ENCODE measurements at places on chromosomes 16 and 17.

GRCh38 chr17:29190592-29191207, 10.5 kb upstream of the MYO18A start:
- no peak for DNase-seq

DNA sequence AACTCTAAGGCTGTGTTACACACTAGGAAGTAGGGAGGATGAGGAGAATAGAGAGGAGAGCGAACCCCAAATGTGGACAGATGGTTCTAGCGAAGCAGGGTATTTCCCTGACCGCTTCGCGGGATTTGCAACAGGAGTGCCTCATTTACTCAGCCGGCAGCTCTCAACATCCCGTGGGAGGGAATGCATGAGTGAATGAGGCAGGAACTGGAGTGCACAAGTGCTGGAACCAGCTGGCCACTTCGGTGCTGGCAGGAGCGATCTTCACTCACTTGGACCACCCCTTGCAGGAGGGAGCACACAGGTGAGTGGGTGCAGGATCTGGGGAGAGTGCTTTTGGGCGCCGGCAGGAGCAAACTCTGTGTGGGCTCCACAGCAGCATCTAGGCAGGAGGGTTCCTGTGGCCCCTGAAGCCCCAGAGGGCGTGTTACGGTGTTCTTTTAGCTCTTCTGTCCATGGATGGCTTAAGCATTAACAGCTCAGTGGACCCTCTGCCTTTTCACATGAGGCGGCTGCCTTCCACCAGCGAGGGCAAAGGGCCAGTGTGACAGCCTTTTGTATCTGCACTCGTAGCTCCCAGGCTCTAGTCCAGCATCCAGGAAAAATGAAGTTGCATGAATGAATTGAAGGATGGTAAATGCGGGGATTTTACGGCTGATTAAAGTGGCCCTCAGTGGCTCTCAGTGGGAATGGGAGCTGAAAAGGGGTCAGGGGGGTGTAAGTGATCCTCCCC, 17.4 kb upstream of the ZNHIT3 start:
- DNase-seq = no peak

- DNase-seq = peak; percentile 61
Observed at GRCh38 chr16:66007717-66008116, 358.8 kb upstream of the CDH5 start.

DNA sequence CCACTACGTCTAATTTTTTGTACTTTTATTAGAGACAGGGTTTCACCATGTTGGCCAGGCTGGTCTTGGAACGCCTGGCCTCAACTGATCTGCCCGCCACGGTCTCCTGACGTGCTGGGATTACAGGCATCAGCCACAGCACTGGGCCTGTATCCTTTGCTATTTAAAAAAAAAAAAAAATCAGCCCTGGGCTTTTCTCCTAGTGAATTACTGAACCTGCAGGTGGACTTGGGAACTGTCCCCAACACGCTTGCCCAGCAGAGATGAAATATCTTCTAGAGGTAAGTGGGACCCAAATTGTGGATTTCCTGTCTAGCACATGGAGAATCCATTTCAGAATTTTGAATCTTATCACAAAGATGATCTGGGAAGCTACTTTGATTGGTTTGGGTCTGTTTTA, 14.8 kb downstream of the CNOT1 start:
- no peak for DNase-seq

GRCh38 chr16:11673091-11674000, 5.1 kb downstream of the SNN start:
- no peak for DNase-seq

GRCh38 chr17:20955427-20956323, 87.1 kb downstream of the USP22 start:
- DNase-seq = no peak

DNA sequence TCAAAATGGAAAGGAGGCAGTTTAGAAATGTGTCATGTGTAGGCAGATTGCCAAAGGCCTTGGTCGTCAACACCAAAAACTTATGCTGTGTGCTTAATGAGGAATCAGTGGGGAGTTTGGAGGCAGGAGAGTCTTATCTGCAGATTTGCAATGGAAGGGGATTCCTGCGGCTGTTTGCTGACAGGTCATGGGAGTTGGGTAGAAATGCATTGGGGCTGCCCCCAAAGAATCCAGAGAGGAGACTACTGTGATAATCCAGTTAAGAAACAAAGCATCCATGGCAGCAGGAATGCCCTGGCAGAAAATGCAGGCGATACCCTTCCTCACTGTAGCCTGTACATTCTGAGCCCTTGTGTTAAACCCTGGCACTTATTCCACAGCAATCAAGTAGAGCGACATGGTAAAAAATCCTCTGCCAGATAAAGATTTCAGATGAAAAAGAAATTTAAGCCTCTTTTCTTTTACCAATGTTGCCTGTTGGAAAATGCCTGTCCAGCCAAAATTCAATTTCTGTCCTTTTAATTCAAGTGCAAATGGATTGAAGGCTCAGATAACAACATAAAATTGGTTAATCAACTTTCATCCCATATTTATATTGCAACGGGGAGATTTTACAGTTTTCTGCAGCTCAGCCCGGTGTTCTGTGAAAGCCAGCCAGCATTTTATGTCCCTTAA, 491.0 kb upstream of the CDH5 start:
- peak; percentile 3 for DNase-seq

DNA sequence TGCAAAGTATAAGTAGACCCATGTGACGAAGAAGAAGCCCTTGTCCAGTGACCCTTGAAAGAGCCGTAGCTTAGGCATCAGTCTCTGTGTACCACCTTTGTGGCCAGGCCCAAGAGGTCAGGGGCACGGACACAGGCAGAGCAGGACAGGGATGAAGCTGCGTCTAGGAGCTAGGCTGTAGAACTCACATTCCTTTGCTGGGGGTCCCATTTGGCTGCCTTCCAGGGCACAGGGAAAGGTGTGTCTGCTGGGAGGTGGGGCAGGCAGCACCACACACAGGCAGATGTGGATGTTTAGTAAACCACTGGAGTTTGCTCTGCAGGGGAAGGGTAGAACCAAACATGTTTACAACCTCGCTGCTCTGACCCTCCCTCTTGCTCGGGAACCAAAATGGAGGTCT, 33.7 kb downstream of the HNF1B start:
- no peak for DNase-seq
